Kidney (tissue), 22 donors: ENCODE measurements at places on chromosomes 5 and 9. TPM values are rescaled to one million over a fixed set of nuclear protein-coding genes. Genes with fewer than 3 reads are reported as not detected.

CCDC69 gene
- 11.1 TPM for polyA plus RNA-seq

GPX3 gene
- 27,893 TPM for polyA plus RNA-seq

DNA sequence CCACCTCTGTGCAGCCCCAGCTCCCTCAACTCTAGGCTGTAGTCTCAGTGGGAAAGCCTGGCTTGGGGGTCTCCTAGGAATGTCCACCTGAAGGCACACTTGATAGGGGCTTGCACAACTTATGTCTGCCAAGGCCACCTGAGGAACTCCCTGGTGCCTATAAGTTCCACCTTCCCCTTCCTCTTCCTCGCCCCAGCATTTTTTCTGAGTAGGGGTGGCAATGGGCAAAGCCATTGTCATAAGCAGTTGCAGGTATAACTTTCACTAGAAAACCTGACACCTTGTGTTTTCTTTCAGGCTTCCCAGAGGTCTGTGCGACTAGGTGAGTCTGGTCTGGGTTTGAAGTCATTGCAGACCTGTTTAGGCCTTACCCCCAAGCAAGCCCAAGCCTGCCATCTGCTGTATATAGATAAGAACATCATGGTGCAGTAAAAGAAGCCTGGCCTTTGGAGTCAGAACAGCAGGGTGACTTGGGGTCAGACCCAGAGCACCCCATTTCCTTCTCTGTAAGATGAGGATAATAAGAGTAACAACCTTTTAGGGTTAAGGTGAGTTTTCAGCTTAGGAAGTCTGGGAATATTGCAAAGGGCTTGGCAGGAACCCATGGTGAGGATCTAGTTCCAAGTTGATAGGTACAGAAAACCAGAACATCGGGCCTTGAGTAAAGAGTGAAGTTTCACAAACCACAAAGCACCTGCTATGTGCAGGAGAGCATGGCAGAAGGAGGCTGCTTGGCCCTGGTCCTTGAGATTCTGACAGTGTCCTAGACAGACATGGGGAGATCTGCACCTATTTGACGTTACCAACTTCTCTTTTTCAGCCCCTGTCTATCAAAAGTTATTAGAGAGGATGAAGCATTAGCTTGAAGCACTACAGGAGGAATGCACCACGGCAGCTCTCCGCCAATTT, 33.8 kb downstream of the TGFBI start:
- peak; percentile 30 for DNase-seq

DNA sequence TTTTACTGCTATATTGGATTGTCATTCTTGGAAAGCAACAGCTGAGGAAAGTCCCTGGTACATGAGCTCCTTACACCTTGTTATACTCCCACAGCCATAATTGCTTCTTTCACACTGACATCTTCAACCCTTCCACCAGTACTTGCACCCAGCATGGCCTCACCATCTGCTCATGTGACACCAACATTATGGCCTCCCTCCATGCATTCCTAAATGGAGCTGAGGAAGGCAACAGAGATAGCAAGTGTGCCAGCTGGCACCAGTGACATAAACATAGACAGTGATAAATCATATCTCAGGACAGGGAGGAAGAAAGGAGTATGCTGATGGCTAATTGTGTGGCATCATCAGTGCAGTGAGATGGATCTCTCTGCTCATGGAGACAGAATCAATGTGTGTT, 119.5 kb downstream of the BAAT start:
- DNase-seq, result no peak

DNA sequence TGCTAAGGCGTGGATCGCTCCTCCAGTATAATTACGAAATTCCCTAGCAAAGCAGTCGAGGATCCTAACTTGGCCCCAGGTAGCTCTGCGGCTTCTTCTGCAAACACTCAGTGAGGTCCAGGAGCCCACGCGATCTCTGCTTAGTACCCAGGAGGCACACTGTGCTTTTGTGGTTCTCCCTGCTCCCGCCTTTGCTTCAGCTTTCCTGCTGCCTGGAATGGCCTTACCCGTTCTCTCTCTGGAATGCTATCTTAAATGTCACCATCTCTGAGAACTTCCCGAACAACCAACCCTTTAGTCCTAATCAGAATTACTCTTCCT, 639 bp downstream of the INVS start:
- peak; percentile 73 for DNase-seq

GRCh38 chr5:27472871-27473270, 434.5 kb upstream of the CDH9 start:
- peak; percentile 71 for DNase-seq

DNA sequence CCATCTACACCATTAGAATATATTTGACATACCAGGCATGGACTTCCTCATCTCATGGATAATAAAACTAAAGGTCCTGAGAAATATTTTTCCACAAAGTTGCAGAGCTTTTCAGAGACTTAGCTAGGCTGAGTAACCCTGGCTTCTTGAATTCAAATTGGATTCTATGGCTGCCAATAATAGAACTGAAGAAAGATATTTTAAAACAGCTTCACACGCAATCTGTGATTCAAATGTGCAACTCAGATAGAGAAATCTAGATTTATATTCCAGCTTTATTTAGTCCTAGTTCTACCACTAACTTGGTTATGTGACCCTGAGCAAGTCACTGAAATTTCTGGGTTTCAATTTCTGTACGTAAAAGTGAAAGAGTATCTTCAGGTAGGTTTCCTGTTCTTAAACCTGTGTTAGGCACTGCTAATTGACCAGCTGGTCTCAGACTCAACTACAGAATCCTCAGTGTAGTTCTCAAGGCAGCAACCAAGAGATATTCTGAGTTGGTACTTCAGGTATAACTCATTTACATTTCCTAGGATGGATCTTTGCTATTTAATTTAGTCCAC, 235.3 kb downstream of the GABRB2 start:
- DNase-seq, result no peak
